ENCODE measurements at places on chromosomes 3 and 15.

DNA sequence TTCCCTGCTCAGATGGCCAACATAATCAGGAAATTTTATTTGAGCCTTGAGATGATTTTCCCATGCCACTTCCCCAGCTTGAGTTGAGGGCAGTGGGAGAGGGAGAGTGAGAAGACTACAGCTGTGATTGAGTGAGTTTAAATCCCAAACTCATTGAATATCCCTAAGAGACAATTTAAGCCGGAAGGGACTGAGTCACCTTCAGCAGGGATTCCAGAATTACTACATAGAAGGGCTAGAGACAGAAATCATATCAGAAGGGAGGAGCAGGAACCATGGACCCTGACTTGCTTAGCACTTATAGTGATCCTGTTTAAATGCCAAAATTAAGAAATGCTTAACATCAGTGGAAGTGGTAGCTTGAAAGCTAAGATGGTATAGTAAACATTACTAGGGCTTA is 312.2 kb upstream of the SLCO3A1 start:
- no peak for DNase-seq

DNA sequence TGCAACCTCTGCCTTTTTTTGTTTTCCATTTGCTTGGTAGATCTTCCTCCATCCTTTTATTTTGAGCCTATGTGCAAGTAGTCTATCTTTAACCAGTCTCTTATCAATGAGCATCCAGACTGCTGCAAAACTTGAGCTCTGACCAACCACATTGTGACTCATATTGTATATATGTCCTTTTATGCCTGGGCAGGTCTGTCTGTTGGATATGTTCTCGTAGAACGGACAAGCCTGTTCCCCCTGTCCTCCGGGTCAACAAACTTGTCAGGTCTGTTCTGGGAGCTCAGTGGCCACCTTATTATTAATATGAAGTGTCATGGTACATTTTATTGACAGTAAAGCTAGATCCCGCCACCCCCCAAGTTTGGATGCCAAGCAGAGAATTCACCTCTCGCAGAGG is 252.9 kb upstream of the ST8SIA2 start:
- DNase-seq: no peak

DNA sequence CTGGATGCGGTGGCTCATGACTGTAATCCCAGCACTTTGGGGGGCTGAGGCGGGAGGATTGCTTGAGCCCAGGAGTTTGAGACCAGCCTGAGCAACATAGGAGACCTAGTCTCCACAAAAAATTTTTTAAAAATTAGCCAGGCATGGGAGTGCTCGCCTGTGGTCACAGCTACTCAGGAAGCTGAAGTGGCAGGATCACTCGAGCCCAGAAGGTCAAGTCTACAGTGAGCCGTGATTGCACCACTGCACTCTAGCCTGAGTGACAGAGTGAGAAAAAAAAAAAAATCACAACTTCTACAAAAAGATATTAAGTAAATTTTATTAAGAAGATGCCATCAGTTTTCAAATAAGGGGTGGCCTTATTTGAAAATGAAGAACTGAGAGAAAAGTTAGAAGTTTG is 11.9 kb upstream of the PLA2G4D start:
- DNase-seq: no peak

DNA sequence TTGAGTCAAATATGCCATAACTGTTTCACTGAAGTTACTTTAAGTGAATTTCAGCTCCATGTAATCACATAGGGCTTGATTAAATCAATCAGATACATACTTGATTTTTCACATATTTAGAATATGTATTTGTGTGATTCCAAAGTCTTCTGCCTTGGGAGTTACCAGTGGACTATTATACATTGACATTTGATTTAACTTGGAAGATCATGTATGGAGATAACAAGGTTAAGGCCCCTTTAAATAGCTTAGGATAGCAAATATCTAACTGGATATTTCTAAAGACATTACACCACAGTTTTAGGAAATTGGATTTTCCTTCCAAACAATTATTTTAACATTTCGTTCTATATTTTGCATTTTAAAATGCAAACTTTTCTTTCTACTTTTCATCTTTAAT is 405.0 kb downstream of the RAP2B start:
- DNase-seq: no peak

- no peak for DNase-seq
These were observed 598 bp upstream of the GJD2 start for GRCh38 chr15:34755419-34755773.

DNA sequence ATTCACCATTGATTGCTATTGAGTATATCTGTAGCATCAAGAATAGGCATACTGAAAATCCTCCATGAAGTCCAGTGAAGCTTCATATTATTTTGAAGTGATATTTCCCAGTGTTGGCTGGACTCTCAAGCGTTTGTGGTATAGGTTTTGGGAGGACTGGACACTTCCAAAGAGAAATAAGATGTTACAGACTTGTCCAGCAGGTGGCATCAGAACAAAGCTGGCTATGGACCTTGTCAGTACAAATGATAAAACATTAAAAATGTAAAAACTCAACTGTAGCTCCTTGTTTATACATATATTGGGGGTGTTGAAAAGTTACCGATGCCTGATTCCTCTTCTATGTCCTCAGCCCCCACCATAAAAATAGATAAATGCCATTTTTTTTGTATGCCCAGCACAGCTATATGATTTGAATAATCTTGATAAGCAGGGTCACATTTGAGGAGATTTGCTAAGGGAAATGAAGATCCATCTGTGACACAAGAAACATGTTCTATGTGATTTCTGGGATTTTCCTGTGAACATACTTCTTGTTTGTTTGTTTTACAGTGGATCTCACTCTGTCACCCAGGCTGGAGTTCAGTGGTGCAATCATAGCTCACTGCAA is 54.5 kb upstream of the GOLGA6B start:
- no peak for DNase-seq

GRCh38 chr15:37773111-37773860 is 161.2 kb upstream of the TMCO5A start:
- no peak for DNase-seq

DNA sequence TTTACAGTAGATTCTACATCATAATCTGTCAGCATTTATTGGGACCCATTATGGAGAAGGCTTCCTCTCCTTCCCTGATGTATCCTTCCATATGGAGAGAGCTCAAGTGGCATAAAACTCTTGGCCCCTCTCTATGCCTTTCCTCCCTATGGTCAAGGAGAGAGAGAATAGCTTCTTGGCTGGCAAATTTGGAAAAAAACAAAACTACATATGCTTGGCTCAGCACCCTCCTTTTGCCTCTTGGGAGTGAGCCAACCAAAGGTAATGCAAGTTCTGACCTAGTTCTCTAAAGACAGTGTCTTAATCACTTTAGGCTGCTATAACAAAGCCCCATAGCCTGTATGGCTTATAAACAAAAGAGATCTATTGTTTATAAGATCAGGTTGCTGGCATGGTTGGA is 37.5 kb downstream of the C3orf70 start:
- DNase-seq: no peak

GRCh38 chr3:80556763-80557162 is 789.0 kb upstream of the ROBO1 start:
- no peak for DNase-seq

DNA sequence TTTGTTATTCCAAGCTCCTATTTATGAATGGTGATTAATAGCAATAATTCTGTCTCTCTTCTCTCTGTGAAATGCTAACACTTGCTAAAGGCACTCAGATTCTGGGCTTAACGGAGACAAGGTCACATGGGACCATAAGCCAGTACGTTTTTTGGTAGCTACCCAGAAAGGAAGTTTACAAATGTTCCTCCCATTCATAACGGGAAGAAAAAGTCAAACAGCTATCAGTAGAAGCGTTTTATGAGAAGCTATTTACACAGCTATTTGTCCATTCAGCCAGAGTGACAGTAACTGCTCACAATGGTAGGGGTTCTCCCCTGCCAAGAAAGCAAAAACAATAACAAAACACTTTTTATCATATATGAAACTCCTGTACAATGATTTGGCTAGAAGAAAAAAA is 51.5 kb downstream of the ZMAT3 start:
- DNase-seq: peak; percentile 70

DNA sequence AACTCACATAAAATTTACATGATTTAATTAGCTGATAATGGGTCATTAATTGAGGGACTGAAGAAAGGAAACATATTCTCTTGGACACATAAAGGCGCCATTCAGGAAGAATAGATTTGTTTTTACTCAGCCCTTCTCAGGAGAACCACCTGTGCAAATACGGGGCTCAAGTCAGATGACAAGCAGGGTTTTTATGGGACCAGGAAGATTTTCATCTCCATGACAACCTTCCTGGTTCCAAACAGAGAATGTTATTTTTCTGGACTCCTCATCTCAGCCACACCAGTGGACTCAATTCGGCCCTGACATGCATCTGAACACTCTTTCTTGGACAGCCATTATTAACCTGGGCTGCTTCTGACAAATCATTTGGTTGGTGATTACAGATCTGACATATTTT is 120.5 kb downstream of the PDZRN3 start:
- DNase-seq: peak; percentile 29

DNA sequence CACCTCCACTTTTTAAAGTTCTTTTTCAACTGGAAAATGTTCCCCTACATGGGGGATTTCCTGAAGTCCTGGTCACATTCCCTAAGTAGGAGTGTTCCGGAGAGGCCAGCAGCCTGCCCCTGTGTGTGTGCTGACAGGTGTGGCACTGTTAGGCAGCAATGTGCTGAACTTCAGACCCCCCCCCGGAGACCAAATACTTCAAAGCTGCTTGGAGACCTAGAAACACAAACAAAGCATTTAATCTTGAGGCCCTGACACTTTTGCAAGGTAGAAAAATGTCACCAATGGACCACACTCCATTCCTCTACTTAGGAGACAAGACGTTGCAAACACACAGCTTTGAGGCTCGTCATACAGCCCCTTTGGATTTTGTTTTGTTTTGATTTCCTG is 259.6 kb upstream of the CTNNB1 start:
- DNase-seq: no peak

DNA sequence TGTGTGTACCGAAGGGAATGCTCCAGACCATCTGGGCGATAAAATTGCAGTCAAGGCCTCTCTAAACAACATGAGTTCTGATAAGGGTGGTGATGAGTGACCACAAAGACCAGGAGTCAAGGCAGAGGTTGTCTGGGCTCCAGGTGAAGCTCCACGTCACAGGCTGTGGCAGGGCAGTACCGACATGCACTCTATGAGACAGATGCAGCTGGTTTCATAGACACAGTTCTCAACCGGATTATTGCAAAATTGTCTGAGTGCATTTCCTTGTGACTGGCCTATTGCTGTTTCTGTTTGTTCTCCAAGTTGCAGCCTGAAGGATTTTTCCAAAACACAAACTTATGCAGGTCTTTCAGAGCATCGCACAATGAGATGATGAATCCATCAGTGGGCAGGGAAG is 157.5 kb upstream of the HES1 start:
- no peak for DNase-seq

Measured in NCI-H2029 treated with DMSO at 0.1 percent for 48 hours (cell line).